ENCODE measurements at places on chromosomes 12 and 14.
A peak's percentile ranks its signal among the peaks of the same experiment; 100 is the strongest.

GRCh38 chr12:12999271-12999958, 650 bp downstream of the HEBP1 start:
- DNase-seq = no peak

DNA sequence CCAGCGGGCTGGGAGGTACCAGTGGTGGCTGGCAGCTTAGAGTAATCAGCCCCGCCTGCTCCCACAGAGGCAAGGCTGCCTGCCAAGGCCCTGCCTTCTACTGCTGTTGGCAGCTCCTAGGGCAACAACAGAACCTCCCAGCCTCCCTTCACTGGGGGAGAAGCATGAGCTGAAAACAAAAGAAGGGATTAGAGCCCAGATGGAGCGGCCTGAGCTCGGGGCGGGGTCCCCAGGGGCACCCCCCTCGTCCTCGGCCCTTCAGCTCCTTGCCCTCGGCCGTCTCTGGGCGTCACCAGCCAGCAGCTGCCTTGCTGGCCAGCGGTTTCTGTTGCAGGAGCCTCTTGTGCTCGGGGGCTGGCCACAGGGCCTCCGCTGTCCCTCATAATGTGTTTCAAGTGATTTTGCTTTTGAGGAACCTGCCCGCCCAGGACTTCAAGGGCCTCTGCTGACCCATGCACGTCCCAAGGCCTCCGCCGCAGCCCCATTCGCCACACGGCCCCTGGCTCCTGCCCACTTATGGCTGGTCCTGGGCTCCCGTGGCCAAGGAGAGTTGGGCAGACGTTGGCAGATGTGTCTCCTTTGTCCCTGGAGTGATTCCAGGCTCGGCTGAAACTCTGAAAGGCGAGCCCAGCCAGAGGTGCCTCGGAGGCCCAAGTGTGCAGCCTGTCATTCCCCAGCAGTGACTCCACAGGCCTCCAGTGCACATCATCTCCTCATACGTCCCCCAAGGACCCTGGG, 49.7 kb downstream of the PSMA6 start:
- DNase-seq = peak; percentile 49

DNA sequence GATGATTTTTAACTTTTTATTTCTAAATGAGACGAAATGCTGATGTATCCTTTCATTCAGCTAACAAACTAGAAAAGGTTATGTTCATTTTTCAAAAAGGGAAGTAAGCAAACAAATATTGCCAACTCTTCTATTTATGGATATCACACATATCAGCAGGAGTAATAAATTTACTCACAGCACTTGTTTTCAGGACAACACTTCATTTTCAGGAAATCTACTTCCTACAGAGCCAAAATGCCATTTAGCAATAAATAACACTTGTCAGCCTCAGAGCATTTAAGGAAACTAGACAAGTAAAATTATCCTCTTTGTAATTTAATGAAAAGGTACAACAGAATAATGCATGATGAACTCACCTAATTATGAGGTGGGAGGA, 139.6 kb downstream of the HMGA2 start:
- no peak for DNase-seq

GRCh38 chr12:117686911-117687377, 281.8 kb downstream of the KSR2 start:
- no peak for DNase-seq

GRCh38 chr14:94458096-94458495, 5.5 kb upstream of the SERPINA11 start:
- no peak for DNase-seq

Measured in CD4-positive, alpha-beta T cell treated with Interleukin-17A for 4 hours (primary cell).